ENCODE measurements at places on chromosomes 3 and 15.

GRCh38 chr3:1404270-1404962, 311.6 kb downstream of the CNTN6 start:
- no peak for DNase-seq

- no peak for DNase-seq
Observed at GRCh38 chr3:73010158-73010557, 13.5 kb downstream of the PPP4R2 start.

DNA sequence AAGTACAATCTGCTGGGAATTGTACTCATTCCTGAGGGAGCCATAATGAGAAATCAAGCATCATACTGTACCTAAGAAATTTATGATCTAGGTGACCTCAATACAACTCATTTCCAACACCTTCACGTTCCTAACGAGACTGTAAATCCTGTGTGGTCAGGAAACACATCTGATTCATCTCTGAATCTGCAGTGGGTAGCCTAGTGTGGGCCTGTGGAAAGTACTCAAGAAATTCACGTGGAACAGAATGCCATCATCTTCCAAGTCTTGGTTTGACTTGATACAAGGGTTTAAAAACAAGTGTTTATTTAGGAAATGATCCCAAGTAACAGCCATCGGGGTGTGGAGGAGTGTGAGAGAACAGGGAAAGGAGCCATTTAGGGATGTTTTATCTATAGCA, 568.9 kb downstream of the EDEM1 start:
- DNase-seq, result no peak

DNA sequence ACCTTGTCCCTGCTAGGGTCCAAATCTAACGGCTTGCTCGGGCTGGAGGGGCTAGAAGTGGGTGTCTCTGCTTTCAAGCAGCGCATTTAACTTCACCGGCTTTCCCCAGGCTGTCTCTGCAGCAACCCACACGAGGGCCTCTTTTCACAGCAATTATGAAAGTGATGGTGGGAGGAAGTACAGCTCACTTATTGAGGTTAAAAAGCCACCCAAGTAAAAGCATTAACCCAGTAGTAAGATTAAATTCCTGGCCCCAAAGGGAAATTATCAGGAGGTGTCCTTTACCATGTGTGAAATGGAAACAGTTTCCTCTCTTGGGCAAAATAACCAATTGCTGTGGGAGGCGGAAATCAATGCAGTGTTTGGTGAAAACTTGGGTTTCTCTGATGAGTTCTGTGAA, 41.1 kb downstream of the NGRN start:
- peak; percentile 41 for DNase-seq

DNA sequence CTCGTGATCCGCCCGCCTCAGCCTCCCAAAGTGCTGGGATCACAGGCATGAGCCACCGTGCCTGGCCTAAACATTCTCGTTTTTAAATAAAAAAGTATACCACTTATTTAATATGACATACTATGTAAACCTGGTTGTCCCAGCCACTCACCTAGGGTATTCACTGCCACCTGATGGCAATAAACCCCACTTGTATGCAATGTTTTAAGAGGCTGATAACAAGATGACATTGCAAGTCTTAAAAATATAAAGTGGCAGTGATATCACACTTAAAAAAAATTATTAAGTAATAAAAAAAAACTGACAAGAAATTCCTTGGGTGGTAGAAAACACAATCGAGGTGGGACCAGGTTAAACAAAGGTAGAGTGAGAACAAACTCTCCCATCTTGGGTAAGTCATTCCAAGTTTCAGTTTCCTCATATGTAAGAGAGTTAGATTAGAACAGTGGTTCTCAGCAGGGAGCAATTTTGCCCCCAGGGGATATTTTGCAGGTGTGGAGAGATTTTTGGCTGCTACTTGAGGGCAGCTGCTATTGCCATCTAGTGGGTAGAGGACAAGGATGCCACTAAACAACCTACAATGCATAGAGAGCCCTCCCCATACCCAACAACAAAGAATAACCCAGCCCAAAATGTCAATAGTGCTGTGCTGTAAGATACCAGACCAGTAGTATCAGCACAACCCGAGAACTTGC, 14.5 kb downstream of the ARF4 start:
- DNase-seq, result no peak

DNA sequence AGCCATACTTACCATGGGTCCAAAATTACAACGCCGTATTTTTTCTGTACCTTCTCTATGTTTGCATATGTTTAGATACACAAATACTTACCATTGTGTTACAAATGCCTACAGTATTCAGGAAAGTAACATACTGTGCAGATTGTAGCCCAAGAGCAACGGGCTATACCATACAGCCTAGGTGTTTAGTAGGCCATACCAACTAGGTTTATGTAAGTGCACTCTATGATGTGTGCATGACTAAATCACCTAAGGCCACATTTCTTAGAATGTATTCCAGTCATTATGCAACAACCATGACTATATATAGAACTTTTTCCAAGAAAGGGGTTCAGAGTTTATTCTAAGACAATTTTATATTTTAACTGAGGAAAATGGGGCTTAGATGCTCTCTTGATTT, 411.7 kb downstream of the MAGI1 start:
- DNase-seq, result no peak

DNA sequence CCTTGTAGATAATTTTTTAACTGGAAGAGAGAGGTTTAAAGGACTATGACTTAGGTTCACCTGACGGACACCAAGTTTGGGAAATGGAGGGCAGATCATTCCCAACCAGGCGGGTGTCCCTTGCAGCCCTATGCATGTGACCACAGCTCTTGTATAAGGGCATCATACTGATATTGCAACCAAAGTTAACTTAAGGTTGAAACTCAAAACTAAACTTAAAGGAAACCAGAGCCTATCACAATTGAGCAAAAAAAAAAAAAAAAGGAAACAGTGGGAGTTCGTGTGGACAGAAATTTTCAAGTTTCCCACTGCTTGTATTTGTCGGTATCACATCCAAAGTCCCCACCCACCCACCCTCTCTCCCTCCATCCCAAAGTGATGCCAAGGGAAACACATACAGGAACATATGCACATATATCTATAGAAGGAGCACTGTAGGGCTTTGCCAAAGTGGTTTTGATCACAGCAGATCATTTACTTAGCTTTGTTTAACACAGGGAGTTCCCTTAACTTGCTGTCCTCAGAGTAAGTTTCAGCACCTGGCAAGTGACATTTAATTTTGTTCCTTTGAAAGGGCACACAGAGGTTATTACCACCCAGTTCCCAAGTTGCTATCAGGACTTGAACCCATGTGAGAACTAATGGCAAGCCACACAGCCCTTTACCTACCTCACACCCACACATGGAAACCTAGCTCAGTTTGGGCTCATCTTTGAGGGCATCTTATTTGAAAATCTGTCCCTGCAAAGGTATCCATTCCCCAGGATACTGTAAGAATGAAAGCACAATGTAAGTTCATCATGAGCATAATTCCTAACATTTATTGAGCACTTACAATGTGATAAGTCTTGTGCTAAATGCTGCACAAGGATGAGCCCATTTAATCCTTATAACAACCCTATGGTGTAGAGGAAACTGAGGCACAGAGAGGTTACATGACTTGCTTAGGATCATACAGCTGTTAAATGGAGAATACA, 204.5 kb upstream of the CMC1 start:
- no peak for DNase-seq

DNA sequence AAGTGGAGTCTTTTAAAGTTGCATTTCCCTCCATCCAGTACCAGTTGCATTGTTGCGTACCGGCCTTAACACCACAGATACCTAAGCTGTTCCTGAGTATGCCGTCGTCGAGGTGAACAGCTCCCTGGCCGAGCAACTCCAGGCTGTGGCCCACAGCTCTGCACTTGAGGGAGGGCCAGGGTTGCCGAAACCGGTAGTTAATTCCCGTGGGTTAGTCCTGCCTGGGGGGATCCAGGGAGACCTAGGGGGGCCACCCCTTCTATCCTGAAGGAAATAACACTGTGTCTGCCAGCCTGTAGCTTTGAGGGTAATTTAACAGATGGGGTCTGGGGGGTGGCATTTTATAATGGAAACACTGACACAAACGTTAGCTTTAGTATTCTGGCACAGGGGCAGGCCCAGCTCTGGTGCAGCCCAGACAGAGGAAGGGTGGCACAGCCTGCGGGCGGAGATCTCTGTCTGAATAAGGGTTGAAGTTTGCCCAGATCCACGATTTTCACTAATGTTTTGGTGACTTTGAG, 60.8 kb downstream of the RGMA start:
- DNase-seq, result no peak

- no peak for DNase-seq
Observed at GRCh38 chr3:154778057-154778456, 302.1 kb upstream of the MME start.

DNA sequence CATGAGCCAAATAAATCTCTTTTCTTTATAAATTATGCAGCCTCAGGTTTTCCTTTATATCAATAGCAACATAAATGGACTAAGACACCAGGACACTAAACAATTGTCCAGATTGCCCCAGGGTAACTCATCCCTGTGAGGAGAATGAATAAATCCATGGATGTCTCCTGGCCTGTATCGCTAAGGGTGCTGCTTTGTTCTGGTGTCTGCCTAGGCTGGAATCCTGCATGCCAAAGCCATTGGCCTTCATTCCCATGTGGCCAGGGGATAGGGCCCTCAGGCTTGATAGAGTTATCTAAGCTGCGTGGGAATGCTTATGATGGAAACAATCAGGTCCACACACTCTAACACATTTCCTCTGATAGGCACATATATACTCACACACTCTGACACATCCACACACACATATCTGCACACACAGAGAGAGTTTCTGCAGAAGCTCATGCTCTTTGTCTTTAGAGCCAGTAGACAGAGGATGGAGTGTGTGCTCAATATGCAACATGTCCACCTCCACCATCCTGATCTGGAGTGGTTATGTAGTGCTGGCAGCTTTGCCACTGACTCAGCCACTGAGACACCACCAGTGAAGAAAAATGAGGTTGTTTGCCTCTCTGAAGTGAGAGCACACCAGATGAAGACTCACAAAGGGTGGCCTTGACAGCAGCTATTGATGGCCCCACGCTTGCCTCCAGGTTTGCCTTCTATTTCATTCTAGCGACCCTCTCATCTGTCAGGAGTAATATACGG, 24.0 kb upstream of the DGKG start:
- DNase-seq, result no peak

- DNase-seq, result no peak
Observed at GRCh38 chr3:99586701-99587100, 51.7 kb upstream of the COL8A1 start.

DNA sequence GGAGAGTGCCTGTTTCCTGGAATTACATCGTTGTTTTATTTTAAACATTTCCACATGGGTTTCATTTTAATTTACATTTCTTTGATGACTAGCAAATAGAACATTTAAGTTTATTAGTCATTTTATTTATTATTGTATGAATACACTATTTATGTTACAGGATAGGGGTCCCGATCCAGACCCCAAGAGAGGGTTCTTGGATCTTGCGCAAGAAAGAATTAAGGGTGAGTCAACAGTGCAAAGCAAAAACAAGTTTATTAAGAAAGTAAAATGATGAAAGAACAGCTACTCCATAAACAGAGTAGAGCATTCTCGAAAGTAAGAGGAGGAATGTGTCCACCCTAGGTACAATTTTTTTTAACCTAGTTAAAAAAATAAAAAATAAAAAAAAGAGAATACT, 539.5 kb downstream of the NAALADL2 start:
- DNase-seq, result no peak

GRCh38 chr3:31402117-31402516, 130.6 kb upstream of the STT3B start:
- DNase-seq, result no peak

GRCh38 chr15:72502220-72502809, 28.2 kb downstream of the ARIH1 start:
- no peak for DNase-seq

- DNase-seq, result no peak
Observed at GRCh38 chr3:22542311-22542710, 660.8 kb upstream of the UBE2E2 start.

DNA sequence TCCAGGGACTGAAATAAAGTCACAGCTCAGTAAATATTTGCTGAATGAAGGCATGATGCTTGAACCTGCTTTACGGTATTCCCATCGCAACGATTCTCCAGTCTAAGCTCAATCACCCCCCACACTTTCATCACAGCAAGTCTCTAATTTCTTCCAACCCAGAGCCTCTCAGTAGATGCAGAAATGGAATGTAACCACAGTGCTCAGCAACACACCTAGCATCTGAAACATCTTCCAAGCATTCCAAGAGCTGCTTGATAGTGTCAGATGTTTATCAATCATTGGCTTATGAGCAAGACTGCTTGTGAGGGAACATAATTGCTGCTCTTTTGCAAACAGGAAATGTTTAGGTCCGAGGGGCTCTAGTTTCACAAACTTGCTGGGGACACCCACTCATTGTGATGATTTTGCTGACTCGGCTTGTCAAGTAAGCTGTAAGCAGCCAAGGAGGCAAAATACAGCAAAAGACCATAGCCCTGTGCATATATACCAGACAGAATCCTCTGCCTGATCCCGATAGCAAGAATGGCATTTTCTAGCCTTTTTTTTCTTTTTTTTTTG, 751.2 kb downstream of the NR2F2 start:
- no peak for DNase-seq

GRCh38 chr3:37140899-37141541, 33.4 kb downstream of the LRRFIP2 start:
- no peak for DNase-seq

DNA sequence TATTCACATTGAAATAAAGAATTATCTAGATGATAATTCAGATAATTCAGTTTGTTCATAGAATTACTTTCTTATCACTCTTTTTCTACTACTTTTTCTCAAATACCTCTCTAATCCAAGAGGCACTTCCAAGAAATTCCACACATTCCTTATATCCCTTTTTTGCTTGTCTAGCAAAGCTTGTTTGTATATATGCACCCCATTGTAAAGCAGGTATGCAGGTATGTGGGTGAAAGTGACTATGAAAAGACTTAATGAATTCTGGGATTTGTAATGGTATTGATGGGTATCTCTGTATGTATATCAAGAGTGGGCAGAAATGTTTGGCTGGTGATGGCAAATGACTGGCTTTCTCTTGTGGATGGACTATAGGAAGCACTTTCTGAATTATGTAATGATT, 94.1 kb upstream of the FGF7 start:
- no peak for DNase-seq

GRCh38 chr15:73142802-73143762, 90.8 kb downstream of the NEO1 start:
- DNase-seq, result no peak

GRCh38 chr15:55816017-55816416, 73.1 kb upstream of the PRTG start:
- DNase-seq, result no peak

GRCh38 chr3:76372497-76372896, 587.1 kb upstream of the ZNF717 start:
- no peak for DNase-seq

- DNase-seq, result no peak
Observed at GRCh38 chr15:90425726-90426346, 37.8 kb downstream of the IQGAP1 start.

All from CD4-positive, alpha-beta T cell treated with Interleukin-12 subunit alpha and Interleukin-12 subunit beta, for 1 hour (primary cell).